ENCODE measurements at places on chromosomes 7 and 10. TPM values are rescaled to one million over a fixed set of nuclear protein-coding genes. Genes with fewer than 3 reads are reported as not detected.

GRCh38 chr10:78742730-78743615 is 325.8 kb upstream of the ZMIZ1 start:
- no peak for DNase-seq

DNA sequence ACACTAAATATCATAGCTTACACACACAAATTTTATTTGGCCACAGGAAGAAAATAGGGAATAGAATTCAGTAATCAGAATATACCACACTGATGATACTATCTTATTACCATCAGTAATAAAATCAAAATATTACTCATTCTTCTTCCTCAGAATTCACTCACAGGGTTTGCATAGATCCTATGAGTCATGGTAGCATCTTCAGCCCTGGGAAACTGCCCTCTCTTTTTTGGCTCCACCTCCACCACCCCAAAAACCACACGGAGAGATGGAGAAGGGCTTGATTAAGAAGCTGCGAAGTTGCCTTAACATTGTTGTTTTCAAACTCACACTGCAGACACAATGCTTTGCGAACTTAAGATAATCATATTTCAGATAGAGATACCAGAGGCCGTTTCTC is 154.1 kb upstream of the AHR start:
- DNase-seq: no peak

DNA sequence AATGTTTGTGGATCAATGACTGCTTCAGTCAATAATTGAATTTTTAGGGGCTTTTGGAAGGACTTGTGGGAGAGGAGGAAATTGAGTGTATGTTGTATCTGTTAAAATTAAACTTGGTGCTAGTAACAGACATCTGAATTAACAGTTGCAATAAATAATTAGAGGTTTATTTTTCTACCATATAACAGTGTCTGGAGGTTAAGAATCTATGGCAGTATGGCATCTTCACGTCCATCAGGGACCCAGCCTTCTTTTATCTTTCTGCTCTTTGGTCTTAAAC is 72.8 kb upstream of the HABP2 start:
- no peak for DNase-seq

GRCh38 chr10:99874341-99875085 is 92.1 kb downstream of the ABCC2 start:
- DNase-seq: no peak

The NSMCE4A gene
- 52.0 TPM for polyA plus RNA-seq

GRCh38 chr10:34731885-34732701 is 83.0 kb downstream of the PARD3 start:
- DNase-seq: no peak

DNA sequence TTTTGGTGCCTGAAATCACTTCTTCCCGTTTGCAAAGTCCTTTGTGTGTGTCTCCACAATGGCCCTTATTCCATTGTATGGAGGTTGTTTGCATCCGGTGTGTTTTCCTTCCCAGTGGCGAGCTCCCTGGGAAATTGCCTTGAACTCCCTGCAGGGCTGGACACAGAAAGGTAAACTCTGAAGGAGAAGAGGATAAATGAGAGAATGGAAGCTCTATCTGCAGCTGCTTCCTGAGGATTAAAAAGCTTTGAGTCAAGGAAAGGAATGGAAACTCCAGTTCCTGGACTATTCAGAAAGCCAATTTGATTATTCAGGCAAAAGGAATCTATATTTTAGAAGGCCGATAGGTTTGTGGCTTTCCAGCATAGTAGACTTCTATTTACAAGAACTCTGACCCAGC is 4.4 kb upstream of the GRK5 start:
- no peak for DNase-seq

- DNase-seq: peak; percentile 57
Measured at GRCh38 chr10:82982110-82982608, 1107.2 kb downstream of the NRG3 start.

The GHRHR gene
- not detected for polyA plus RNA-seq

The LIPM gene
- 0.44 TPM for polyA plus RNA-seq

- no peak for DNase-seq
Measured at GRCh38 chr10:46285966-46286620, 704 bp upstream of the ANTXRL start.

The CPEB3 gene
- polyA plus RNA-seq: 0.39 TPM

GRCh38 chr7:23410446-23411183 is 59.7 kb downstream of the IGF2BP3 start:
- DNase-seq: no peak

DNA sequence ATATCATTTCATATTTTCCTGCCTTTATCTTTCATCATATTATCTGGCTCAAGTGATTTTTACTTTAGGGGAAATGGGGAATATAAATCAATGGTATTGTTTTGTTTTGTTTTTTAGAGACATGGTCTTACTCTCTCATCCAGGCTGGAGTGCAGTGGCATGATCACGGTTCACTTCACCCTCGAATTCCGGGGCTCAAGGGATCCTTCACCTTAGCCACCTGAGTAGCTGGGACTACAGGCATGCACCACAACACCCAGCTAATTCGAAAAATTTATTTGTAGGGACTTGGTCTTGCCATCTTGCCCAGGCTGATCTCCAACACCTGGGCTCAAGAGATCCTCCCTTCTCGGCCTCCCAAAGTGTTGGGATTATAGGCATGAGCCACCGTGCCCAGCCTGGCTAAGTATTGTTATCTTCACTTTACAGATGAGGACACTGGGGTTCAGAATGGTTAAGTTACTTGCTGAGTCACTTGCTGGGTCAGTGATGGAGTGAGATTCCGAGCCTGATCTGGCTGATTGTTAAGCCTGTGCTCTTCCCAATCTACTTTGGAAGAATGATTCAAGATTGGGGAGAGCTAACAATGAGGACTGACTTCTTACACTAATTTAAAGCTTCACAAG is 3.7 kb upstream of the SLC16A9 start:
- no peak for DNase-seq

DNA sequence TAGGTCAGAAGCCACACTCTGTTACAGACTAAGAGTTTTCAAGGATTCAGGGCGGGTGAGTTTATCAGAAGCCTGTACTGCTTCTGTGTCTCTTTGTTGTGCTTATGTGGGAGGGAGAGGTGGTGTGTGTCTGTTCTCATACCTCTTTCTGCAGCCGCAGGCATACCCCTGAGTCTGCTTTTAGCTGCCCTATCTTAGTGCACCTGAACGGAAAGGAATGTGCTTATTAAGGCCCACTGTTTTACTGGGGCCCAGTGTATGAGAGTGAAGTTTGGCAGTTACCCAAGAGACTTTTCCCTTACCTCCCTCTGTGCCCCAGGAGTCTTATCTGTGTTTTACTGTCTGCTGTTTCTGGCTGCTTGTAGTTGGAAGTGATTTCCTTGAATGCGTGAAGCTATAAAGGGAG is 104.3 kb downstream of the TYW1 start:
- no peak for DNase-seq

- DNase-seq: no peak
Measured at GRCh38 chr7:65239324-65239706, 134.3 kb upstream of the ZNF92 start.

GRCh38 chr10:26593896-26594295 is 103.6 kb upstream of the PDSS1 start:
- DNase-seq: no peak

- DNase-seq: no peak
Measured at GRCh38 chr10:113780681-113781250, 29.3 kb downstream of the PLEKHS1 start.

GRCh38 chr10:127952918-127953317 is 46.0 kb downstream of the PTPRE start:
- DNase-seq: no peak

GRCh38 chr10:122657729-122658128 is 41.9 kb downstream of the C10orf120 start:
- DNase-seq: no peak

DNA sequence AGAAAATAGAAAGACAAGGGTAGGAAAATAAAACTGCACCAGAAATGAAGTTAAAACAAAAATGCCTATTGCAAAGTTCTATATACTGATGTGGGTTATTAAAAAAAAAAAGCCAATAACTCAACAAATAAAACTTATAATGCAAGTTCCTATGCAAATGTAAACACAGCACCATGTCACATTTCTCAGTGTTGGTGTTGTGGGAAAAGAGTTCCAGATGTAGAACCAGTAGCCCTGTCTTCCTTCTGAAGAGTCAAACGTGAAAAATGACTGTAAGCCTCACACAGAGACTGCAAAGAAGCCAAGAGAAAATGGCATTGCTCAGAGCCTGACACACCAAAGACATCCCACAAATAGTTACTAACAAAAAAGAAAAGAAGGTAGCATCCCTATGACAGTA is 10.1 kb downstream of the PON2 start:
- no peak for DNase-seq

DNA sequence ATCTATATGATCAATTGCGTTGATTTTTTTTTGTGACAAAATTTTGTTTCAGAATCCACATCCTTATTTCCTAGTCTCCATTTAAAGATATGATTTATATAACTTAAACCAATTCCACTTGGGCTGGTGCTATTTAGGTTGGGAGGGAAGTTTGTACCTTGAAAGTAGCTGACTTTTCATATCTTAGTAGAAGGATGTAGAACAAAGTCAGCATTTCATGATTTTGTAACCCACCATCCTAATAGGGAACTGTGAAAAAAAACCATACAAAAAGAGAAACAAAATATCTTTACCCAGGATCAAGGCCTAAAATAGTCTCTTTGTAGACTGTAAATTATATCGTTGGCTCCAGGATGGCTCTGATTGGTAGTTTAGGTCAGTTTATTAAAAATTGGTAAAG is 8.3 kb downstream of the HECTD2 start:
- no peak for DNase-seq

DNA sequence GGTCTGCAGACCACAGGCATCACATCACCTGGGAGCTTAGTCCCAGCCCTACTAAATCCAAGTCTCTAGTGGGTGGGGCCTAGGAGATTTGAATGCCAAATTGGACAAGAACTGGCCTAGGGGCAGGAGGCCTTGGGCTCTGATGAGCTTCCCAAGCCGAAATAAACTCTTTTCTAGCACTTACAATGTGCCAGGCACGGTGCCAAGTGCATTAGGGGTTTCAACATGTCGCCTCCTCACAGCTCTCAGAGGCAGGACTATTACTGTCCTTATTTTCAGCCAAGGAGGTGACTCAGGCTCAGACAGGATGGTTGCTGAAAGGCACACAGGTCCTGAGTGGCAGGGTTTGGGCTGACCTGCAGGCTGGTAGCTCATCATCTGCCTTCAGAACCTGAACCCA is 9.2 kb upstream of the CPA1 start:
- DNase-seq: no peak

- DNase-seq: no peak
Measured at GRCh38 chr10:63537536-63537935, 16.3 kb downstream of the REEP3 start.

DNA sequence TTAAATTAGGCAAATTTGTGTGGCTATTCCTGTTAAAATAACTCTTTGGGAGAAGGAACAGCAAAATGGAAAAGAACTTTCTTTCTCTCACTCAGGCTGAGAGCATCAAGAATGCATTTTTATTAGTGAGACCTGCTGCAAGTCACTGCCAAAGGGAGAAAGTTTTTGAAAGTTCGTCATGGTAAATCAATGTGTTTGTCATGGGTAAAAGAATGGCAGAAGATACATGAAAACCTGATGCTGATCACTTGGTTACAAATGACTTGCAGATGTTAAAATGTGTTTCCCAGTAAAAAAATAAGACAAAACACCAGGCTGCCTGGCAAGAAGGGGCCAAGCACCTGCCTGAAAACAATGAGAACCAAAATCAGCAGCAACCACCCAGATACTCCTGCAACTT is 484.7 kb upstream of the NRP1 start:
- no peak for DNase-seq

The ARHGAP22 gene
- polyA plus RNA-seq: 8.7 TPM

DNA sequence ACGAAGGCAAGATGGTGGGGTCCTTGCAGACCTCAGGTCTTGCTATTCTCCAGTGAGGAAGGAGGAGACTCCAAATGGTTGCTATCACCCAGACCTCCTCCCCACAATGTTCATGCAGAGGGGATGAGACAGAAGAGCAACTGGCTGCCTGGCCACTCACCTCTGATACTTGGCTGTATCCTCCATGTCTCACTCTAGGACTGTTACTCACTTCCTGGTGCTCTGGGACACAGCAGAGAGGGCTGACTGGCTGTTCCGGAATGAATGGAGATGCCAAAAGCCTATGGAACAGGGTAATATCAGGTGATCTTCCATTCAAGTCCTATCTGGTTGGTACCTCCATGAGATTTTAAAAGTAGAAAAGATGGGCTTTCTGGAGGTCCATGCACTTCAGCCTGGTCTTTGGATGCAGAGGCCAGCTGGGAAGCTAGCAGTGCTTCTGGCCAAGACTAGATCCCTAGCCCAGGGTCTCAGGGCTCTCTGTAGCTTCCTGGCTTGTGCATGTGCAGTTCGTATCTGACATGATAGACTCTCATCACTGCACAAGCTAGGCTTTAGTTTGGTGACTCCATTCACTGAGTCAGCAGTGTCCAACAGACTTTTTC is 27.0 kb upstream of the ABI1 start:
- DNase-seq: no peak

The PCDH15 gene
- not detected for polyA plus RNA-seq

- no peak for DNase-seq
Measured at GRCh38 chr7:17147409-17147808, 151.0 kb upstream of the AHR start.

The VWA2 gene
- polyA plus RNA-seq: 0.49 TPM

The THNSL1 gene
- polyA plus RNA-seq: 4.1 TPM

DNA sequence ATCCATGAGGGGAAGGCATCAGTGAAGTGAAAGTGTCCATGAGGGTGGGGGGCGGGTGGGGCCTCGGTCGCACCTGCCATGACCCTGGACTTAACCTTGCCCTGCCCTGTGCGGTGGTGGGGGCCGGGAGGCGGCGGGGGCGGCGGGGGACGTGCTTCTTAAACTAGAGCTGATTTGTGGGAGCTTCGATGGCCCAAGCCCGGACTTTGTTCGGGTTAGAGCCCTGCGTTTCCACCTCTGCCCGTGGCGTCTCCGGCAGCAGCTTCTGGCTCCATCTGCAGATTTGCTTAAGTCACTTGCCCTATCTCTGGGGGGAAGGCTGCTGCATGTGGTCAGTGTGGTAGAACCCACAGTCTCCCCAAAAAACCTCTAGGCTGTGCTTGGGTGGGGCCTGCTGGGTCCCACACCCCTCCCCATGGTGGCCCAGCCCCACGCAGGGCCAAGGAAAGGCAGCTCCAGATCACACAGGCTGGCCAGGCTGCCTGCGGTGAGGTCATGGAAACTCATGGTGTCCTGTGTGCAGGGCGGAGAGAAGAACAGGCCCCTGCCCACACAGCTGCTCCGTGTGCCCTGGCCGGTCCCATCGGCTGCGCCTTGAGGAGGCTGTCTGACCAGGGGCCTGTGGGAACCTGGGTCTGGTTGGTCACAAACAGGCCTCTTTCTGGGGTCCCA is 93.2 kb downstream of the INPP5A start:
- no peak for DNase-seq

DNA sequence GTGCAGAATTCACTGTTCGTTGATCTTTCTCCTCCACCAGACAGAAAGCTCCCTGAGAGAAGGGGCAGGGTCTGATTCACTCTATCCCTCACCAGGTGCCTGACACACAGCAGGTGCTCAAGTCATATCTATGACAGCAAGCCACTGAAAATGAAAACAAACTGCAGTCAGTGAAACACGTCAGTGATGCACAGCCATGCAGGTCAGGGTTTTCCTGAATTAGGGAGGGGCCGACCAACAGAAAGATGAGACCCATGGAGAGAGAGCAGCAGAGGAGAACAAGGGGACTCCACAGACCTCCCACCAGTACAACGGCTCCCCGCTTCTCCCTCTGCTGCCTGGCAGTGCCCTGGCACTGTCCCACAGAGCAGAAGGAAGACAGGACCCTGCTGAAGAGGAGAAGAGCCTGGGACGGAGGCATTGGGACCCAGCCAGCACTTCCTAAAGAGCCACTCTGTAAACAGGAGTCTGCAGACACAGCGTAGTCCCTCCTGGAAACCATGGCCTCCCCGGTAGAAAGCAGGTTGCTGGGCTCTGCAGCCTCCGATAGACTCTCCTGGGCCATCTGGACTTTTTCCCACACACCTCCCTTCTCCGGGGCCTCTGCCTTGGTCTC is 50.3 kb downstream of the FAM53B start:
- no peak for DNase-seq

The AGFG2 gene
- 3.4 TPM for polyA plus RNA-seq

Data from keratinocyte (primary cell).